Colonic mucosa (tissue), 4 donors: ENCODE measurements at places on chromosomes 5 and 9. TPM values are rescaled to one million over a fixed set of nuclear protein-coding genes. Genes with fewer than 3 reads are reported as not detected.

PCDHGB4 gene
- 0.96 TPM for total RNA-seq

RGS14 gene
- total RNA-seq, result 9.1 TPM

BTNL3 gene
- total RNA-seq, result 71.1 TPM

SPINK7 gene
- not detected for total RNA-seq

BHMT2 gene
- total RNA-seq, result 0.40 TPM

ZDHHC11B gene
- 2.4 TPM for total RNA-seq

FXN gene
- 16.9 TPM for total RNA-seq

GPR150 gene
- 0.27 TPM for total RNA-seq

SH2D3C gene
- total RNA-seq, result 3.5 TPM

TAF11L10 gene
- total RNA-seq, result not detected

PCDHB2 gene
- total RNA-seq, result 1.6 TPM

FBXL7 gene
- total RNA-seq, result 3.0 TPM

TMED7 gene
- 127 TPM for total RNA-seq

CDH10 gene
- 0.13 TPM for total RNA-seq

PHYHD1 gene
- total RNA-seq, result 6.6 TPM

SLC45A2 gene
- total RNA-seq, result not detected

ADGRV1 gene
- total RNA-seq, result 12.9 TPM

SOX30 gene
- 0.08 TPM for total RNA-seq
